SJSA1 (cell line): ENCODE measurements at places on chromosomes 12 and 14. TPM values are rescaled to one million over a fixed set of nuclear protein-coding genes. Genes with fewer than 3 reads are reported as not detected.

GRCh38 chr12:51098611-51099010 lies 15.2 kb upstream of the CSRNP2 start:
- no peak for DNase-seq

GRCh38 chr12:112170376-112170775 lies 45.0 kb downstream of the TRAFD1 start:
- peak; percentile 57 for DNase-seq

DNA sequence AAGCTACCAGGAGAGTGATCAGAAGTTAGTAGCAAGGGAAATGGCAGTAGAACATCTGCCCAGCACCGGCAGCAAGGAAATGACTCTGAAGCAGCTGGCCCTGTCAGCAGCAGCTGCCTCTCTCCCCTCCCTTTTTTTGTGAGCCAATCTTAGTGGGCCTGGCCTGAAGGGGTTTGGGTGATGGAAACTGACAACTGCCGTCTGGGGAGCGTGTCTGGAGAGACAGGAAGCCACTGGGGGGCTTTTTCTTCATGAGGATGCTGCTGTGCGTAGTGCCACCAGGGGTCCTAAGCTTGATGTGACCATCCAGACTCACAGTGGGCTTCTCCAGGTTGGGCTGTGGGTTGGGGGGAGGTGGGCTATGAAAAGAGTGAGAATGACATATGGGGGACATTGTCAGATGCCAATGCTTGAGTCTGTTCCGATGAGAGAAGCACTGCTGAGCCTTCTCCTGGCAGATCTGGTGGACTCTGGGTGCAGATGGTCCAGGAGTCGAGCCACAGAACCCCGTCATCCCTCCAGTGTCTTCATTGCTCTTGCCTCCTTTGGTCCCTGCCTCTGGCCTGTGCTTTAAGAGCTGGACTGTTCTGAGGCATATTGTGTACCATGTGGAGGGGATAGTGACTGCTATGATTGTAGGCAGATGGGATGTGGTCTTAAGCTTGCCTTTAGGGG lies 87.6 kb upstream of the HIF1A start:
- no peak for DNase-seq

DNA sequence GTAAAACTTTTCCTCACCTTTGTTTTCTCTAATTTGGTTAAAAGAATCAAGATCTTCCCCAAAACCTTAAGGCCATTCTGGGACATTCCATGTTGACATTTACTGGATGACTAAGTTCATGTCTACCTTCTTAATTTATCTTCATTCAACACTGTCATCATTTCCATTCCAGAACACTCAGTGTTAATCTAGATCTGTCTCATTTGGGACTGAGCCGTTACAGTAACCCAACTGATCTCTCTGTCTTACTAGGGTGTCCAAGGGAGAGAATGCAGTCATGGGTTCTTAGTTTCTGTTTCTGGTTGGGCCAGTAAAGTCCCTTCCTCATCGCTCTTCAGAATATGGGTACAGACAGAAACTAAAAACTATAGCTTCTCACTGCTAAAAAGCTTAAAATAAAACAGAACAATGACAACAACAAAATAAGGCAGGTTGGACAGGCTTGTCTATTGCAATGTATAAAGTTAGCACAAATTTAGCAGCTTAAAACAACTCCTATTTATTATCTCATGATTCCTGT lies 144.8 kb downstream of the ASCL1 start:
- DNase-seq: no peak

DNA sequence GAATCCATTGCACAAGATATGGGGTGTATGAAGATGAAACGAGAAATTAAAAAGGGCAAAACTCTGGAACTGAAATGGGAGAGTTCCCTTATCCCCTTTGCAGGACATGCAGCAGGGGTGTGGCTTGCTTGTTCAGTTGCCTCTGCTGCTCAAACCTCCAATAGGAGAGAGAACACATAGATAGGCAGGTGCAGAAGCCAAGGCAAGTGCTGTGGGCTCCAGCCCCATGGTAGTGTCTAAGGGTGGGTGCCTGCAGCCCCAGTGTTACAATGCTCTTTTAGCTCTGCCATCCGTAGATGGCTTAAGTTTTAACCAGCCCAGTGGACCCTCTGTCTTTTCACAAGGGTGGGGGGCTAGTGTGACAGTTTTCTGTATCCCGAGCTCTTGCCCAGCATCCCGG lies 69.7 kb downstream of the CMAS start:
- no peak for DNase-seq

GRCh38 chr14:96287856-96288255 lies 31.8 kb downstream of the BDKRB1 start:
- DNase-seq: no peak

DNA sequence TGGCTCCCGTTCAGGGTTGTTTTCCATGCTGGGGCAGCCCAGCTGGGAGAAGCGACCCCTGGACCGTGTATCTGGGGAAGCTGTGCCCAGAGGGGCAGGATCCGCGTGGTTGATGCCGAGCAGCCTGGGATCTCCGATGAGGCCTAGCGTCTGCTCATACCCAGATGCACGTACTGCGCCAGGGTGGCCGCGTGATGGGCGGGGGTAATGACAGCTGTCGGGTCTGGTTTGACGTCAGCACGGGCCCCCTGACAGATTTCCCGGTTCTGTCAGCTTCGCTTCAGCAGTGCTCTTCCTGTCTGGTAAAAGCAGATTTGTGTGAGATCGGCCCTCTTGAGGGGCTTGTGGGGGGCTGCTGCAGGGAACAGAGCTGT lies 147.3 kb downstream of the TSPAN9 start:
- no peak for DNase-seq

- DNase-seq: no peak
Measured at GRCh38 chr12:56838621-56839488, 75.7 kb downstream of the HSD17B6 start.

GRCh38 chr12:49031573-49032161 lies 13.1 kb upstream of the PRKAG1 start:
- DNase-seq: no peak

- DNase-seq: no peak
Measured at GRCh38 chr12:117167769-117168168, 22.5 kb downstream of the FBXO21 start.

DNA sequence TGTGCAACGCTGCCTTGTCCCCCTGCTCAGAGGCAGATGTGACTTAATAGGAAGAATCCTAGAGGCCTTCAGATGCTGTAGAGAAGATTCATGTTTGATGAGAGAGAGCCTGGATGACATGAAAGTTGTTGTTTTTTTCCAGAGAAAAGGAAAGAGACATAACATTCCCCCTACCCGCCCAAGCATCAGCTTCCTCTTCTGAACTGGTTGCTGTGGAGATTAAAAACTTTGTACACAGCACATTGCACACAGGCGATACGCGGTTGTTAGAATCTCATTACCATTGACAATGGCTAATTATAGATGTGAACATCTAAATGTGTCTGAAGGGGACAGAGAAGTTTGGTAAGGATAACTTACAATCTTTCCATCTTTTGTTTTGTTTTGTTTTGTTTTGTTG lies 13.6 kb upstream of the ETFBKMT start:
- no peak for DNase-seq

GRCh38 chr14:102323102-102323501 lies 3.6 kb downstream of the ZNF839 start:
- peak; percentile 26 for DNase-seq

- no peak for DNase-seq
Measured at GRCh38 chr14:101121508-101122139, 218.1 kb upstream of the RTL1 start.

- no peak for DNase-seq
Measured at GRCh38 chr14:23563473-23564180, 4.0 kb downstream of the AP1G2 start.

- peak; percentile 84 for DNase-seq
Measured at GRCh38 chr14:59278111-59278510, 89.6 kb downstream of the DAAM1 start.

DNA sequence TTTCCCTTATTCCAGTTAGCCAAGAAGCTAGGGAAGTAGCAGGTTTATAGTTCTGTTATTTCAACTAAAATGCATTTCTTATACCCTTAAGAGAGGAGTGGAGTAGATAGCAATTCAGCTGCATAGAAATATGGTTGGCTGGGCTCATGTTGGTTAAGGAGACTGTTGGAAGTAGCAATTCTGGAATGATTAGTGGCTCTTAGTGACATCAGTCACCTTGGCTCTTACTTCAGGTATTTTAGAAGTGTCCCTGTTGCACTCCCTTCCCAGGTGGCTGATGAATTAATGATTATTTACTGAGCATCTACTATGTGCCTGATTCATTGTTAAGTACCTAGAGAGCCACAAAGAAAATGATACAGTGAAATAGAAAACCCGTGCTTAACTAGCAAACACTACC lies 128.1 kb downstream of the MGST1 start:
- no peak for DNase-seq

GRCh38 chr12:129887101-129887500 lies 16.7 kb downstream of the TMEM132D start:
- DNase-seq: no peak

DNA sequence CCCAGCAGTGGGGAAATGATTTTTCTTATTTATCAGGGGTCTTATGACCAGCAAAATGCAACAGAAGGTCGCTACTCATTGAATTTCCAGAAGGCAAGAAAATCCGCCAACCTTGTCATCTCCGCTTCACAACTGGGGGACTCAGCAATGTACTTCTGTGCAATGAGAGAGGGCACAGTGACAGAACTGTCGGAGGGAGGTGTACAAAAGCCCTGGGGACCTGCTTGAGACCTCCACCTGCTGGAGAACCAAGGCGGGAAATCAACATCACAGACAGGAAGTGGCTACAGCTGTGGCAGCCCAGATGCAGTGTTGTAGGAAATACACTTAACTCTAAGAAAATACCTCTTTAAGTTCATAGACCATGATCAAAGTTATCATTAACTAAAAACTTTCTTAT lies 250.9 kb upstream of the OR4E1 start:
- DNase-seq: no peak

GRCh38 chr12:114841557-114842251 lies 157.7 kb upstream of the TBX3 start:
- no peak for DNase-seq

DNA sequence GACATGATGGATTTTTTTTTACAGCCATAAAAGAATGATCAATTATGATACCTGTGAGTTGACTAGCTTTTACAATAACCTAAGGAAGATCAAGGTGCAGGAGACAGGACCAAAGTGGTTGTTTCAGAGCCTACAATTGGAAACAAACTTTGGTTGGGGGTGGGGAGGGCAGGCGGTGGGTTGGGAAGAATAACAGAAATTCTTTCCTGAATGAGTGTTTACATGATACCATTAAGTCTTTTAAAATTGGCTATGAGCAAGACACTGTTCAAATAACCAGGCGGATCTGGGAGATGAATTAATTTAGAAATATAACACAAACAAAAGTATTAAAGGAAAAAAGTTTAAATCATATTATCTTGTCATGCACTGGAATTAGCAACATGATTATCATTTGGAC lies 7.2 kb downstream of the NFYB start:
- DNase-seq: no peak

- no peak for DNase-seq
Measured at GRCh38 chr12:108047071-108047550, 82.0 kb upstream of the WSCD2 start.

DNA sequence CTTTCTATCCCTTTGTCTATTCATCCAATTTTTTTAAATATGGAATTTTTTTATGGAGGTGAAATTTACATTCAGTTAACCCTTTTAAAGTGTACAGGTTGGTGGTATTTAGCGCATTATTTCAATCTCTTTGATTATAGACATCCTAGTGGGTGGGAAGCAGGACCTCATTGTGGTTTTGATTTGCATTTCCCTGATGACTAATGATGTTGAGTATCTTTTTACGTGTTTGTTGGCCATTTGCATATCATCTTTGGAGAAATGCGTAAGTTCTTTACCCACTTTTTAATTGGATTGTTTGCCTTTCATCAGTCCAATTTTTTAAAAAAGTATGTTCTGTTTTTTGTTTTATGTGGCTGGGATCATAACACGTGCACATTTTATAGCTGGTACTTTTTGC lies 20.8 kb downstream of the PAPLN start:
- DNase-seq: no peak

- no peak for DNase-seq
Measured at GRCh38 chr14:40713387-40713786, 893.3 kb upstream of the LRFN5 start.

GRCh38 chr14:99674776-99675381 lies 9.2 kb upstream of the CYP46A1 start:
- no peak for DNase-seq

- no peak for DNase-seq
Measured at GRCh38 chr12:12230275-12230674, 36.6 kb downstream of the LRP6 start.

DNA sequence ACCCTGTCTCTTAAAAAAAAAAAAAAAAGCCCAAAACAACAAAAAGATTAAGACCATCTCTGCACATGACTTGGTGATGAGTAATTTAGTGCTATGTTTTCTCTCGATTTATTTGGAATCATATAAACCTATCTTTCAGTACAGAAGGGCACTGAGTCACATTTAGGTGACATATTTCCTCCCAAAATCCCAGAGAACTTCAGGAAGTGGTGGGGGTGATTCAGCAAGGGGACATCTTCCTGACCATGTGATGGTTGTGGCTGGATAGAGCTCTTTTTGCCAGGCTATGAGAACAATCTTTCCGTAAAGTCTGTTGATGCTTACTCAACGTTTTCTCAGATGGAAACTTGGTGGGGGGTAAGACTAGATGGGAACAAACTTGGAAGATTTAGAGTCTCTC lies 50.0 kb downstream of the PPFIBP1 start:
- peak; percentile 84 for DNase-seq

DNA sequence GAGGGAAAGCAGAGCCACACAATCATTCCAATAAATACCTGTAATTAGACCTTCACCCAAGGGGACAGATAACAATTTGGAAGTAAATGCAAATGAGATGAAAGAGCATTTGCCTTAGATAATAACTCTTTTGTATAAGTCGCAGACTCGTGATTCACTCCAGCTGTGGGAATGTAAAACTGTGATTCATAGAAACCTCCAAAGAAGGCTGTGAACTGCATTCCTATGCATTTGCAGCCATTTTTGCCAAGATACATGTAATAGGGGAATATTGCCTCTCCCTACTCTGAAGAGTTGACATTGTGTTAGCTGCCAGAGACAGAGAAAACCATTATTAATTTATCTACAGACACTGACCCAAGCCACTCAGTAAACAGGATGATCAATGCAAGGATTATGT lies 181.9 kb upstream of the ARHGAP5 start:
- no peak for DNase-seq

Gene B3GNT4
- not detected in 2 replicates for total RNA-seq

Gene PRICKLE1
- total RNA-seq: 3.3 and 8.1 TPM in 2 replicates

Gene KRT5
- not detected in 2 replicates for total RNA-seq

Gene C12orf50
- not detected in 2 replicates for total RNA-seq

Gene FSCB
- not detected in 2 replicates for total RNA-seq

Gene ANO4
- total RNA-seq: 0.24 TPM in 1 of 2 replicates, not detected in the other

Gene NOS1
- not detected in 2 replicates for total RNA-seq

Gene KRT81
- total RNA-seq: 0.13 TPM in 1 of 2 replicates, not detected in the other

Gene GALNT8
- not detected in 2 replicates for total RNA-seq

Gene PDE3A
- 0.13 TPM in 1 of 2 replicates, not detected in the other for total RNA-seq

Gene BIN2
- total RNA-seq: 0.08 TPM in 1 of 2 replicates, not detected in the other

Gene MGP
- total RNA-seq: not detected in 2 replicates

Gene C1R
- total RNA-seq: 36.1 and 45.7 TPM in 2 replicates

Gene RXYLT1
- 24.8 and 52.7 TPM in 2 replicates for total RNA-seq

Gene SIRT4
- 0.60 and 1.5 TPM in 2 replicates for total RNA-seq

Gene ADAM20
- 0.37 TPM in 1 of 2 replicates, not detected in the other for total RNA-seq

Gene ENDOU
- not detected in 2 replicates for total RNA-seq

Gene CACNA1C
- 6.1 and 17.0 TPM in 2 replicates for total RNA-seq

Gene TAS2R10
- 0.53 TPM in 1 of 2 replicates, not detected in the other for total RNA-seq
